IPS DF 19.7 (cell line): ENCODE measurements at places on chromosomes 11 and 22.

DNA sequence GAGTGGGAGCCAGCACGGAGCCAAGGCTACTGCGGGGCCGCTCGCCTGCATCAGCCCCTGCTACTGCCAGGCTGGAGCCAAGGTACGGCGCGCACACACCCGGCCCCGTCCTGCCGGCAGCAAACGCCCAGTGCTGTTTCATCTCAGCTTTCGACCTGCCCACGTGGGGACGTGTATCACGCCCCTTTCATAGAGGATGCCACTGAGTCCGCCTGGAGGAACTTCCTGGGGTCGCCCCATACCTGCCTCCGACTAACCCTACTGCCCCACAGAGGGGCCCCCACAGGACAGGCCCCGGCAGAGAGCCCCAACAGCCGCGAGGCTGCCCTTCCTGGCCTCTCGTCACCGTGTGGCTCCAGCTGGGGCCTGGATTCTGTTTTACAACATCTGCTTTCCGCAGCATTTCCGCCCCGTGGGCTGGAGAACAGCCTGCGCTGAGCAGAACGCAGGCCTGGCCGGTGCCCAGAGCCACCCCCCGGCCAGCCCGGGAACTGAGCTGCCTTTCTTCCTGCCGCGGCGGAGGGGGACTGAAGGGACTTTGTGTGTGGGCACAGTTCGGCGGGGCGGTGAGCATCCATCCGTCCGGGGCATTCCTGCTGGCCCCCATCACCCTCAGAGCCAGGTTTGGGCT is 22.9 kb upstream of the ARHGAP8 start:
- no peak for DNase-seq

DNA sequence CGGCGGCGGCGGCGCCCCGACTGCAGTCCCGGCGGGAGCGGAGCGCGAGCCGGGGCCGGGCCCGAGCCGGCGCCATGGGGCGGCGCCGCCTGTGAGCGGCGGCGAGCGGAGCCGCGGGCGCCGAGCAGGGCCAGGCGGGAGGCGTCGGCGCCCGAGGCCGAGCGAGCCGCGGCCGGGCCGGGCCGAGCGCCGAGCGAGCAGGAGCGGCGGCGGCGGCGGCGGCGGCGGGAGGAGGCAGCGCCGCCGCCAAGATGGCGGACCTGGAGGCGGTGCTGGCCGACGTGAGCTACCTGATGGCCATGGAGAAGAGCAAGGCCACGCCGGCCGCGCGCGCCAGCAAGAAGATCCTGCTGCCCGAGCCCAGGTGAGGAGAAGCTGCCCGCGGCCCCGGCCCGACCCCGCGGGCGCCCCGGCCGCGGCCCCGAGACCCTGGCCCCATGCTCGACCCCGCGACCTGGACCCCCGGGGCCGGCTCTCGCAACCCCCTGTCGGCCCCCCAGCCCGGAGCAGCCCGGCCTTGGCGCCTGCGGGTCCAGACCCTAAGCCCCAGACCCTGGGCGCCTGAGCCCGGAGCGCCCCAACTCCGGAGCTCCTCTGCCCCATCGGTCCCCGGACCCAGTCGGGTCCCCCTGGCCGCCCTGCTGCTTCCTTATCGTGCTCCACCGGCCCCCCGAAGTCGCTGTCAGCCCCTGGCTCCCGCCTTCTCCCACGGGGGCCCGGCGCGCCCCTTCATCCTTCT is at the start of gene GRK2:
Gene GRK2 (plus strand): TSS at position 25 of the 739 bp plus-strand sequence. CDS start 227 bp downstream, at position 252.
- no peak for DNase-seq

GRCh38 chr22:23639661-23640060 is 7.5 kb upstream of the DRICH1 start:
- no peak for DNase-seq

DNA sequence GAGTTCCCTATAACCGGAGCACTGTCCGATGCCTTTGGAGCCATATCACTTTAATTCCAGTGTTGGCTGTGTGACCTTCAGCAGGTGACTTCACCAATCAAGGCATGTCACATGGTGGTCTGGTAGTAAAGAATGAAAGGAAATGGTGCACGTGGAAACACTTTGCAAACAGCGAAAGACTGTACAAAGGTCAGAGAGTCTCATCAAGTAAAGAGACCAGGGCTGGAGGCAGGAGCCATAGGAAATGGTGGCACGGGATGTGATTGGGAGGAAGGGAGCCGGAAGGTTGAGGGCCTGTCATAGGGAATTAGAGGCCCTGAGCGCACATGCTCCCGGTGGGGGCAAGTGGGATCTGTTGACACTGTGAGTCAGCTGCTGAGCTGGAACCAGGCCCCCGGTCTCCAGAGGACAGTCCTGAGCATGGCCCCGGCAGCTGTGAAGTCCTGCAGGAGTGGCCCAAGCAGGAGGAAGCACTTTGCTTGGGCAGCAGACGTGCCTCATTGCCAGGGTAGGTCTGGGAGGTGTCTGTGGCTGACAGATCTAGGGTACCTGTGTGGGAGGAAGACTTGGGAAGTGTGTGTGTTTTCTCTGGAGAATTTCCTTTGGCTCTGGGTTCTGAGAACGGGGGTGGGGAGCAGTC is 2.0 kb downstream of the DAGLA start:
- DNase-seq: no peak

GRCh38 chr11:30487200-30487898 is 98.8 kb downstream of the MPPED2 start:
- no peak for DNase-seq

- peak; percentile 85 for DNase-seq
Measured at GRCh38 chr11:36333897-36334296, 37.8 kb downstream of the PRR5L start.

DNA sequence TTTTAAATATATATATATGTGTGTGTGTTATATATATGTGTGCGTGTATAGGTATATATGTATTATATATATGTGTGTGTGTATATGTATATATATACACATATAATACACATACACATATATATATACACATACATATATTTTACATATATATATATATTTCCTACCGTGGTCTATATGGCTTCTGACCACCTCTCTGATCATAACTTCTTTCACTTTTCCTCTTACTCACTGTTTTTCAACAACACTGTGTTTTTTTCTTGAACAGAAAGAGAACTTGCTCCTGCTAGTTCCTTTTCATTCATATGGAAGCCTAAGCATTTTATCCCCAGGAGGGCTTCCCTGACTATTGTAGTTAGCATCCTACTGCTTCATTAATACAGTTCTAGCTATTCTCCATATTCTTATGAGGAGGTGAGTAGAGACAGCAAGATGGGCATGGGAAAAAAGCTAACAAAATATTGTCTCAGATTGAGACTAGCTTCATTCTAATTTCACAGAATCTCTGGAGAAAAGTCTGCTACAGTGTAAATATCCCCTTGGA is 38.5 kb upstream of the CTSC start:
- DNase-seq: peak; percentile 5

- DNase-seq: no peak
Measured at GRCh38 chr22:27677905-27678458, 123.6 kb downstream of the MN1 start.
